ENCODE measurements at places on chromosomes 16 and 17.

GRCh38 chr17:81655378-81656117, 794 bp downstream of the PDE6G start:
- DNase-seq: no peak

- no peak for DNase-seq
Measured at GRCh38 chr16:77298418-77299360, 99.5 kb downstream of the SYCE1L start.

GRCh38 chr17:10731408-10731879, 1.6 kb upstream of the TMEM220 start:
- no peak for DNase-seq

DNA sequence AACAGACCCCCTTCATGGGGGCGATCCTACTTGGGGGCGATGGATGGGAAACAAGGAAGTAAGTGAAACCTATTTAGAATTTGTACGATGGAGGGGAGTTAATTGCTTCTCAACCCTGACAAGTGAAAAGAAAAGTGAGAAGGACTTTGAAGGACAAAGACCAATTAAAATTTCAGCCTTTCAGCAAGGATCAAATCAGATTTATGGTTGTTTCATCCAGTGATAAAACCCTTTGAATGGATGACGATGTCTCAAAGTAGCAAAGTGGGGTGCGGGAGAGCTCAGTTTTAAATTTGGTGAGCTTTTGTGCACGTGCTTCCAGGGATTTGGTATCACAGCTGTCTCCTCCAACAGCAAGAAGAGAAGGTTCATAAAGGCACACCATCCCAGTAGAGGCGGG, 51.7 kb downstream of the CMIP start:
- DNase-seq: no peak

- no peak for DNase-seq
Measured at GRCh38 chr17:45414990-45415881, 17.4 kb downstream of the ARHGAP27 start.

DNA sequence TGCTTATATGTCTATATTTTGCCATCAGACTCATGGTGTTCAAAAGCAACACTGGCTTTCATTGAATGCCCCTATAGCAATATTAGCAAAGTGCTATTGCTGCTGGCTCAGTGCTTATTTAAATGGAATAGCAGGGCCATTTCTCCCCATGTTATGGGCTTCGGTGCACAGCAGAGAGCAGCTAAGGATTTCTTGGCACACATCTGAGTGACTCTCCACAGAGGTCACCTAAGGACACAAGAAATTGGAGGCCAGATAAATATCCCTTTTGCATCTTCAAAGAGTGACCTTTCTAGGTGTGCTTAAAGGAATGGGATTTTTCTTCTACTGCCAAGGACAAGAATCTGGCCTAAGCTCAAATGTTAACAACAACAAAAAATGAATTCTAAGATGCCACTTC, 751.8 kb downstream of the CDH11 start:
- DNase-seq: no peak

DNA sequence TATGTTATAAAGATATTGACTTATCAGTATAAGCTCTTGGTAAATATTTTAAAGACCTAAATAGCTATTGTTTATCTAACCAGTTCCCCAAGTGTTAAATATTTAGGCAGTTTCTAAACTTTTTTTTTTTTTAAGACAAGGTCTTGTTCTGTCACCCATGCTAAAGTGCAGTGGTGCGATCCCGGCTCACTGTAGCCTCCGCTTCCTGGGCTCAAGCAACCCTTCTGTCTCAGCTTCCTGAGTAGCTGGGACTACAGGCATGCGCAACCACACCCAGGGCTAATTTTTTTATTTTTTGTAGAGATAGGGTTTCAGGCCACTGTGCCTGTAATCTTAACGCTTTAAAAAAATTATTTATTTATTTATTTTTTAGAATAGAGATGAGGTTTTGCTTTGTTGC, 43.5 kb downstream of the SNX29 start:
- no peak for DNase-seq

DNA sequence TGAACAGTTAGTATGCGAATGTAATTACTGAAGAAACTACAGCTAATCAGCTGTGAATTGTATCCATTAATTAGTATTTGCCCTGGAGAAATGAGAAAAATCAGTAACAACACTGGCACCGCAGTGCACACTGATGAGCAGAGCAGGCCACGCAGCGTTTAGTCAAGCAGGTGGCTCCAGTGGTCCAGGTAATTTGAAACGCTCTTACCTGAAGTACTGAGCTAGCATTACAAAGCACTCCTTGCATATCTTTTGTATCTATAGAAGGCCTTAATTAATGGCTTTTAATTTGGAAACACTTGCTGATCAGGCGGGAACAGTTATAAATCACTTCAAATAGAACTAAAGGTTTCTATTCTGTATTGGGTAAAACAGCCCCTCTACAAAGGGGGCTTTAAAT, 76.4 kb downstream of the TOX3 start:
- no peak for DNase-seq

DNA sequence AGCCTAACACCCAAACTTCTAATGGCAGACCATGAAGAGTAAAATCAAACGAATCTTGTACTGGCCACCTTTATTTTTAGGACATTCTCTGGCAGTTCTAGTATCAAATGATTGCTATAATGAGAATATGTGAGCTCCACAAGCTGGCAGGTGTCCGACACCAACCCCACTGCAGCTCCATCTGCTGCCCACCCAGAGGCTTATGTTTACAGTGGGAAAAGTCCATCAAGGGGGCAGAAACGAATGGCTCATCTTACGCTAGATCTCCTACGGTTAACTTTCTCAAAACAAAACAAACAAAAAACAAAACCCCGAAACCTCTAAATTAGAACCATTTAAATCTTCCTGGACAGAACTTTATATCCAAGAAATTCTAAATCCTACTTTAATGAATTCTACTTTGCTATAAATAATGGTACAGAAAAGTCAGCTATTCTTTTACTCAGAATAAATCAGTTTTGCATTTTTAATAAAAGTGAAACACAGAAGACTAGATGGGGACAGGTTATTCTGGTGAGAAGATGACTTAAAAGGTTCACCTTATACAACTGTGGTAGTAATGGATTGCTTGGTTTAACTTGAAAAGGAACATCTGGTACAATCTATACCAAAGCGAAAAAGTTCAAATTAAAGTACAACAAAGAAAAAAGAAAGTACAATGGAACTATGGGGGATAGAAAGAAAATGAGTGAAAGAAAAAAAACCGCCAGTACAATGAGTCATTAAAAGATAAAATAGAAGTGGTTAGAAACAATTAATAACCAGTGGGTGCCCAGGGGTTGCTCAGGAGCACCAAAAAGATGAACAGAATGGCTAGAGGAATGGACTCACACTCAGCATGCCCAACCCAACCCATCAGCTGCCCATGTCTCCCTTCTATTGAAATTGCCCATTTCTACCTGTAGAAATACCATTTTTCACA, 40.2 kb downstream of the GRB2 start:
- no peak for DNase-seq

- no peak for DNase-seq
Measured at GRCh38 chr17:77117415-77117814, 23.4 kb upstream of the SEC14L1 start.

- no peak for DNase-seq
Measured at GRCh38 chr17:77546772-77547241, 406.0 kb downstream of the SEC14L1 start.

GRCh38 chr17:56679777-56680422, 86.4 kb downstream of the NOG start:
- no peak for DNase-seq

Measured in activated CD8-positive, alpha-beta memory T cell treated with anti-CD3 and anti-CD28 coated beads, Interleukin-2, amount 50 U/mL, for 4 hours (primary cell).